ENCODE measurements at places on chromosomes 5 and 9.

DNA sequence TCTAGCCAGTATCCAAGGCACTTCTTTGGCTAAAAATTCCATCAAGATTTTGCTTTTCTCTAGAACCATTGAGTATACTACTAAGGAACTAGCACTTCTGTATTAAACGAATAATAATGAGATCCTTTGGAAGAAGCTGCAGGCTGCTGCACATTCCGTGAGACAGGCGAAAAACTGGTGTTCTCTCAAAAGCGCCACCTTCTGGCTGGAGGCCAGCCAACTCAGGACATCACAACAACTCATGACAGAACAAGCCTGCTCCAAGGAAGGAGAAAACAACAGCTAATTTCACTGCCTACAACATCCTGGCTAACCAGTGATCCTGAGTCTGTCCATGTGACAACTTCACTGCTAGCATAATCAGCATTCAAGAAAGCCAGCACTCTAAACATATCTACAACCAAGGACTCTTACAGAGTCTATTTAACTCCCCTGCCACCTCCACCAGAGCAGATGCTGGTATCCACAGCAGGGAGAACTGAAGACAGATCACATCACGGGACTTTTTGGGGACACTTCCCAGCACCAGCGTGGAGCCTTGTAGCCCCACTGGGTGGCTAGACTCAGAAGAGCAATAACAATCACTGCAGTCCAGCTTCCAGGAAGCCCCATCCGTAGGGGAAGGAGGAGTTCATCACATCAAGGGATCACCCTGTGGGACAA, 150.5 kb downstream of the YTHDC2 start:
- no peak for DNase-seq

DNA sequence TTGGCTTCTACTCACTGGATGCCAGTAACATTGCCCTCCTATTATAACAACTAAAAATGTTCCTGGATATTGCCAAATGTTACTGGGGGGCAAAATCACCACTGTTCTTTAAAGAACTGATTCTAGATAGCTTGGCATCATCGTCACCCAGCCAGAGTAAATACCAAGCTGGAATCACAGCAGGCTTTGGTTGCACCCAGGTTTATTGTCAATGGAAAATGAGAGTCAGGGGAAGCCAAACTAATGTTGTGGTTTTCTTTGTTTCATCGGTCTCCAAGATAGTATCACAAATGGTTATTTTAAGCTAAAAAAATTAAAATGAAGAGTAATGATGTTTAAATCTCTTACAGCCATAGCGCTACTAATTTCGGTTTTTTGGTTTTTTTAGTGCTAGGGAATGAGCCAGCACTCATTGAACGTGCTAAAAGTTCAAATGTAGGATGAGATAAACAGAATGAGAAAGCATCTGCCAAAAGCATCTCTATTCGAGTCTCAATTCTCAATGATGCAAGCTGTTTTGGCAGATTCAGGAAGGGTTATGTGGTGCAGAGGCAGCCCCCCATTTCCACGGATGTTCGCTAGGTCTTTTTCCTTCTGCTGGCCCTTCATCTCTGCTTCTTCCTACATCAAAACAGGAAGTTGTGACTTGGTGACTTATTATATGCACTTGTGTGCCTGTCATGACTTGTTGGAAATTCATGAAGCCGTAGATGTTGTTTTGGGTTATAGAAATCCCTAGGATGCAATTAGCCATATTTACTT, 558.0 kb downstream of the EBF1 start:
- DNase-seq, result no peak

DNA sequence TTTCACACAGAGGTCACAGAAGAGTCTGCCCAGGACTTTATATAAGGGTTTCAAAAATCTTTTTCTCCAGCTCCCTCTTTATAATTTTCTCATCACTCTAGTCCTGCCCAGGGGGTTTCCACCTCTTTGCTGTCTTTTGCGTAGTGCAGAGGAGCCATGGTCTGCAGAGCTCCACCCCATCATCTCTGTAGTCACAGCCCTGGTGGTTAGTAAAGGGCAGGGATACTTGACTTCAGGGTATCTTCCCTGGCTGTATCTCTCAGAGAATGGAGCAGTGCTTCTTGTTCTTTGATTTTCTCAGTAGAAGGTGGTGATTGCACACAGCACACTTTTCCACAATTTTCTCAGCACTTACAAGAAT, 900.6 kb upstream of the COX7C start:
- no peak for DNase-seq

DNA sequence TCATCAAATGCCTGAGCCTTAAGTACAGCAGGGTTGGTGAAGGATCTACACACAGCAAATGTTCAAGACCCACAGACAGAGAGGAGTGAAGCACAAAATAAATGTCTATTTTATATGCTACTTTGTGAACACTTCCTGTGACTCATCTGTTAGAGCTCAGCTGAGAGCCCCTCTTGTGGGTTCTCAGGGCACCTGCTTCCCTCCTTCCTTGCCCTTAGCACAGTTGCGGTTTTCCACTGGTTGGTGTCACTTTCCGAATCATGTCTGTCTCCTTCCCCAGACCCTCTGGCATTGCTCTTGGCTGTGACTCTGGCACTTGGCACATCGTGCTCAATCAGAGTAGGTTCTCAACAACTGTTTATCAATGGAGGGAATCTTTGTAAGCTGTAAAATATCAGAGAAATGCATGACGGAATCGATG, 128.5 kb upstream of the STC2 start:
- DNase-seq, result no peak

- DNase-seq, result no peak
Measured at GRCh38 chr5:157750320-157750719, 6.8 kb downstream of the LSM11 start.

DNA sequence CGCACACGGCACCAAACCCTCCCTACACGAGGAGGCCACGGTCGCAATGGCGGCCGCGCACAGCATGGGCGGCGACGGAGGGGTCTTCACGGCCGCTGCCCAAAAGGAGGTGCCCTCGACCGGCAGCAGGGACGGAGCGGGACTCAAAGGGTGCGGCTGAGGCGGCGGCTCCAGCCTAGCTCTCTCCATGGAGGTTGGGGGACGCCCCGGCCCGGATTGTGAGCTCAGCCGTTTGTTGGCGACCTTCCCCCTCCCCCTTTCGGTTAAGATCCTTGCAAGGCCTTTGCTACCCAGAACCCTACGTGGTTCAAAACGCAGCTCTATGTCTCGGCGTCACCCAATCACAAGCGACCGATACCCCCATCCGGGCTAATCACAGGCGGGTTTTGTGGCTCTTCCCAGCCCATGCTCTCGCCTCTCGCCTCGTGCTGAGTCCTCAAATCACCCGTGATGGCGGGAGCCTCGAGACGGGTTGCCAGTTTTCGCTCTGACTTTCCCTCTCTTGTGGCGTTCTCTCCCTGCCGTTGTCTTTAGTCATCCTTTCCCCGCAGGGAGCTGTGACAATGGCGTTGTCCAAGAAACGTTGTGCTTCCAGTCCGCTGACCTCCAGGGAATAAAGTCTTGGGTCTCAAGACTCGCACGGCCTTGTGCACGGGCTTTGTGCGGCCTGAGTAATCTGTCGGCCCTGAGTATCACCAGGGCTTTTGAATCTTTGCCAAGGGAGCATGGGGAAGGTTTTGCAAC, 19.5 kb downstream of the C5orf52 start:
- no peak for DNase-seq

GRCh38 chr5:14003936-14004335, 59.4 kb upstream of the DNAH5 start:
- DNase-seq, result no peak

DNA sequence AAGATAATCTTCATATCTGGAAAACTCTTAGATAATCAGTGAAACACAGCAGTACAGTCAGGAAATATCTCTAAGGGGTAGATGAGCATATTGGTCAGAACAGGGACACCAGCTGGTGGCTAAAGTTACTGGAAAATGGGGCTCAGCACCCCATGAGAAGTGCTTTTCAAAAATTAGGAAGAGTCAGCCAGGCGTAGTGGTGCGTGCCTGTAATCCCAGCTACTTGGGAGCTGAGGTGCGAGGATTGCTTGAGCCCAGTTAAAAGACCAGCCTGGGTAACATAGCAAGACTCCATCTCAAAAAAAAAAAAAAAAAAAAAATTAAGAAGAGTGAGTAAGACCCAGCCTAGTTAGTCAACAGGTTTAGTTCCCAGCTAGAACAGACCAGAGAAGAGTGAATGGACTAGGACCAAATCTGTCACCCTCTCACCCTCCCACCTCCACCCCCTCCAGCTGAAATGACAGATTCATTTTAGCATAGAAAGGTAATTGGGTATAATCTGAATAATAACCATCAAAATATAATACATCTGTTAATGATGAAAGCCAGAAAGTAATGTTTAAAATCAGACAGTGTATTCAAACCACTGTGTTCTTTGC, 120.9 kb downstream of the CDC42SE2 start:
- DNase-seq, result no peak

GRCh38 chr5:75928992-75929391, 154.2 kb upstream of the SV2C start:
- no peak for DNase-seq

- DNase-seq, result no peak
Measured at GRCh38 chr9:79131246-79131774, 440.5 kb upstream of the TLE4 start.

GRCh38 chr5:138606378-138607064, 31.3 kb upstream of the HSPA9 start:
- no peak for DNase-seq

DNA sequence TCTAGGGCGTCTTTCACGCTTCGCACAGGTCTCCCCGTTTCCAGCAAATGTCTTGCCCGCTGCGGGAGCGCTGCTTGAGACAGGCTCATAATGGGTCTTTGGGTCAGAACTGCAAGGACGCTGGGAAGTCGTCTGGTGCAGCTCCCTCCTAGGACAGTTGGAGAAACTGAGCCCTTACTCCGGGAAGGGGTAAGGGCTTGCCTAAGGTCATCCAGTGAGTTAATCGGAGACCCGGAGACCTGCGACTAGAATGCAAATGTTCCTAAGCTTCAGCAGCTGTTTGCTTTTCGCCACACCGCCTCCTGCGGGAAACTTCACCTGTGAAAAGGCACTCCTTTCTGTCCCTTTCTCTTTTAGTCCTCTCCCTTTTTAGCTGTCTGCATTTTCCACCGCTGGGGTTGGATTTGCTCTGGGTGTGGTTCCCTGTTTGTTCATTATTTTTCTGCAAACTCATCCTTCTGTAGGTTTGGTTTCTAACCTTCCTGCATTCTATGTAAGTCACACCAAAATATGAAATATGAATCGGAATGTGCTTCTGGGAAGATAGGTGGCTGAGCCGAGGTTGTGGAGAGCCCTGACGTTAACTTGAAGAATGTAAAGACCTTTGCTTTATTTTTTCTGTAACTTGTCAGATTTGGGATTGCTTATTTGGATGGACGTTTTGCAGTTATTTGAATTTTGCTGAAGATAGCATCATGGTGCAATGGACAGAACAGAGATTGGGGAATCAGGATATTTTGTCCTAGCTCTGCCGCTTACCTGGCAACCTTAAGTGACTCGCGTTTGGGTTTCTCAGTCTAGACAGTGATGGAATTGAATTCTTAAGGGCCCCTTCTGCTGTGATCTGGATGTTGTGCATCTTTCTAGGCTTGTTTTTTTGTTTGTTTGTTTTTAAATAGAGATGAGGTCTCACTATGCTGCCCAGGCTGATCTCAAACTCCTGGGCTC, 909 bp downstream of the SLC36A1 start:
- no peak for DNase-seq

GRCh38 chr9:112774006-112774996, 23.7 kb downstream of the SNX30 start:
- no peak for DNase-seq

- no peak for DNase-seq
Measured at GRCh38 chr5:32254881-32255539, 57.7 kb downstream of the MTMR12 start.

- no peak for DNase-seq
Measured at GRCh38 chr5:150590979-150591695, 49.3 kb upstream of the SYNPO start.

DNA sequence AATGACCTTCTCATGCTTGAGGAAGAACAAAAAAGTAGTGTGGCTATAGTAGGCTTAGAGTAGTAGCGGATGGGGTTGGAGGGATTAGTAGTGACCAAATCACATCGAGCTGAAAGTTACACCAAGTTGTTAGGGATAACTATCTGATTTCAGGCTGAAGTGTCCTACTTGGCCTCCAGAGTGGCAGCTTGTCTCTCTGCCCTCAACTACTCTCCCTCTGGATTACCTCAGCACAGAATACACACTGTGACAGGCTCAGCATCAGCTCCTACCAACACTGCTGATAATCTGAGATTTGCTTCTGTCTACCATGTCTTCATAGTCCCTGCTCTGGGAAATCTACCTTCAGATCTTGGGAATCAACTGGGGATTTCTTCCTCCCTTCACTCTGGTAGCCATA, 714.6 kb upstream of the GRAMD2B start:
- DNase-seq, result no peak

- no peak for DNase-seq
Measured at GRCh38 chr9:9612270-9612669, 1000.5 kb downstream of the PTPRD start.

DNA sequence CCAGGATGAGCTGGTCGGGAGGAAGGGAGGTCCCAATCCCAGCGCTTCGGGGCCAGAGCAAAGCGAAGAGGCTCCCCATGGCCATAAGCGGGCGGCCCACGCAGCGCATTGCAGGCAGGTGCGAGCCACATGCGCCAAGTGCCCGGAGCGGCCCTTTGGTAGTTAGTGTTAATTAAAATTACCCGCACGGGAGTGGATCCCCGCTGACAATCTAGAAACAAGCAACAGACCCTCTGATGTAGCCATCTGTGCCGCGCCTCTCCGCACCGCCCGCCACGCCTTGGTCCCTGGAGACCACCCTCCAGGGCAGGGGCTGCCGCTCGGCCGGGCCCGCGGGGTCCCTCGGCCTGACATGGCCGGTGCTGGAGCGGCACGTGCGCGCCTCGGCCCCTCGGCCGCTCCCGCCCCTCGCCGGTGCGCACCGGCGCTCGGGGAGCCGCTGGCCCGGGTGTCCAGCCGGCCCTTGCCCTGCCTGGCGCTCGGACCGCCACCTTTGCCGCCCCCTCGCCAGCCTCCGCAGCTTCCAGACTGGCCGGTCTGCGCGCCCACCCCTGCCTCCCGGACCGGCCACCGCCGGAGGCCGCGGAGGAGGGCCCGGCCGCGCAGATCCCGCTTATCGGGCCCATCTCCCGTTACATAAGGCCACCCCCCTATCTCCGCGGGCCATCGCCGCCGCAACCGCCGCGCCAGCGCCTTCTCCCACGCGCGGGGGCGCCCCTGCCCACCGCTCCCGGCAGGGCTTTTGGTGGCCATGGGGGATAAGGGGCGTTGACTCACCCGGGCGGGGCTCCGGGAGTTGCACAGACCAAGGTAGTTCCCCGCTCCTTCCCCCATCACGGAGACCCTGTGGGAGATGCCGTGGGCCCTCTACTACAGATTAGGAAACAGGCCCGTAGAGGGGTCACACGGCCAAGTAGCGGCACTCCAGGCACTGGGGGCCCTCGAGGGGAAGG, 1.9 kb upstream of the IL13 start:
- no peak for DNase-seq

GRCh38 chr9:114484854-114485443, 20.3 kb downstream of the WHRN start:
- DNase-seq, result no peak

All from effector CD8-positive, alpha-beta T cell (primary cell).